ENCODE measurements at places on chromosomes 11 and 22.

GRCh38 chr11:120912504-120912903, 111.4 kb upstream of the TBCEL start:
- no peak for DNase-seq

DNA sequence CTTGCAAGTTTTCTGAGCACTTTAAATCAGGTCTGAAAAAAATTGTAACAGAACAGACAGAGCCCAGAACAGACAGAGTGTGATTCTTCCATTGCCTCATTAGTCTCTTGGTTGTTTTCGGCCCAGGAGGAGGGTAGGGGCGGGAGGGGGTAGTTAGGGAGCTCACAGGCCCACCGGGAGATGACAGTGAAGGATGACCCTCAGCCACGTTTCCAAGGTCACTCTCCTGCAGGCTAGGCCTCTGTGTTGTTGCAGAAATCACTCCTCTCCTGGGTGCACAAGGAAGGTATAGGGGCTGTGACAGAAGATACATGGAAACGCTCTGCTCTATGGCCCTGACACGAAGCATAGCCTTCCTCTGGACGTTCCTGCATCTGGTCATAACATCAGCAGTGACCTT, 69.3 kb downstream of the ABTB2 start:
- no peak for DNase-seq

DNA sequence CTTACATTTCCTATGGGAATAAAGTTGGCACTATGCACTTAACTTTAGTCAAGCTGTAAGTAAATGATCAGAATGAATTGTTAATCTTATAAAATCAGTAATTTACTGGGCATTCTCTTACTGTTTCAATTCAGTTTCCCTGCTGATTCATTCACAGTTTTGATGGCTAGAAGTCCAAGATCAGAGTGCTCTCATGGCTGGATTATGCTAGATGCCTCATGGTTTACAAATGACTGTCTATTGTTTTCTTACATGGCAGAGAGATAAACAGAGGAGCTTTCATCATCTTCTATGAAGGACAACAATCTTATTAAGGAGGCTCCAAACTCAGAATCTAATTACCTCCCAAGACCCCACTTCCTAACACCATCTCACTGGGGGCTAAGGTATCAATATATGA, 135.1 kb upstream of the CARD18 start:
- DNase-seq, result no peak

- DNase-seq, result no peak
These were observed 11.0 kb upstream of the PTPRJ start for GRCh38 chr11:47969401-47969800.

DNA sequence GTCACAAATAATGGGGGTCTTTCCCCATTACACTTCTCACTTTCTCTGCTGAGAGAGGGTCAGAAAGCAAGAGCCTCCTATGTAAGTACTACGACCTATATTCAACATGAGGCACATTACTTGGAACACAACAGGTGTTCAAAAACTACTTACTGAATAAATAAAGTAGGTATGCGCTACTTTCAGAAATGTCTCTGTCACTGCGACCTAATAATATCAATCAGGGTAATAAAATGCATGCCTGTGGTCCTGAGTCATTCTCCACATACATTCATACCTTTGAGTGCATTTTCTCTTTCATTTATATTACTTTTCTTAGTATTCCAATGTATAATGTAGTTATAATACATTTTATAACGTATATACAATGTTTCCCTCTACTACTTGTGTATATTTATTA, 838.9 kb downstream of the DLG2 start:
- no peak for DNase-seq

DNA sequence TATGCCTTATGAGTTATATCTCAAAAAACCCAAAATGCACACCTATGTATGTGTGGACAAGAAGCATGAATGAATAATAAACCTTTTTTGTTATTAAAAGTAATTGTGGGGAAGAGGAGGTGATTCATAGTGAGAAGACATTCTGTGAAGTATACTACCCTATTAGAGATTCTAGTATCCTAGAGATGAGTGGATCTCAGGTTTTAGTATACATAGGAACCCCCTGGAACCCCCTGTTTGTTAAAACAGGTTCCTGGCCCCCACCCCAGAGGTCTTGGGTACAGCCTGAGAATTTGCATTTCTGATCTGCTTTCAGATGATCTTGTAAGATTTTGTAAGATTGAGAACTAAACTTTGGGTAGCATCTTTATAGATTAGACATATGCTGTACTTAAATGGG, 17.5 kb downstream of the NUCB2 start:
- DNase-seq, result no peak

- no peak for DNase-seq
These were observed 24.5 kb downstream of the DIXDC1 start for GRCh38 chr11:111961389-111962300.

GRCh38 chr11:12915093-12915492, 94.0 kb upstream of the RASSF10 start:
- DNase-seq, result no peak

DNA sequence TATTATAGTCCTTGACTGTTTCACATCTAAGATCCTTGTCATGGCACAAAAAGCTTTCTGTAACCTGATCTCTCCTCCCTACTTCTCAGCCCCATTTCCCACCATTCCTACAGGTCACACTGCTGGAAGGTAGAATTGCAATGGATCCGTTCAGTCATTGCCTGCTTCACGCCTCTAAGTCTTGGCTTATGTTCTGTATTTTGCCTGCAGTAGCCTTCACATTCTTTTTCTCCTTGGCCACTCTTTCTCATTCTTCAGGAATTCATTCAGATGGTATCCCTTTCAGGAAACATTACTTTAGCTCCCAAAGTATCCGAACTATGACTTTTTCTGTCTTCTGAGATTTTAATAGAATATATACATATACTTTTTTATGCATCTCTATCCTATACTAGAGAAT, 731.5 kb downstream of the NTM start:
- DNase-seq, result no peak

DNA sequence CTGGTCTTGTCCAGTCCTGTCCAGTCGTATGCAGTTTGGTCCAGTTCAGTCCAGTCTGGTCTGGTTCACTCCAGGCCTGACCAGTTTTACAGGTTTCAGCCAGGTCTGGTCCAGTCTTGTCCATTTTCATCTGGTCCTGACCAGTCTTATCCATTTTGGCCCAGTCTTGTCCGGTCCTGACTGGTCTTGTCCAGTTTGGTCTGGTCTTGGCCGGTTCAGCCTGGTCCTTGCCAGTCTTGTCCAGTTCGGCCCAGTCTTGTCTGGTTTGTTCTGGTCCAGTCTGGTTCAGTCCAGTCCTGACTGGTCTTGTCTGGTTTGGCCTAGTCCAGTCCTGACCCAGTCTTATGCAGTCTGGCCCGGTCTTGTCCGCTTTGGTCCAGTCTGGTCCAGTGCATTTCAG, 380.2 kb downstream of the OR4C45 start:
- no peak for DNase-seq

- no peak for DNase-seq
These were observed 24.2 kb downstream of the MED15 start for GRCh38 chr22:20531404-20532201.

GRCh38 chr11:125112208-125112604, 780 bp upstream of the TMEM218 start:
- DNase-seq, result no peak

DNA sequence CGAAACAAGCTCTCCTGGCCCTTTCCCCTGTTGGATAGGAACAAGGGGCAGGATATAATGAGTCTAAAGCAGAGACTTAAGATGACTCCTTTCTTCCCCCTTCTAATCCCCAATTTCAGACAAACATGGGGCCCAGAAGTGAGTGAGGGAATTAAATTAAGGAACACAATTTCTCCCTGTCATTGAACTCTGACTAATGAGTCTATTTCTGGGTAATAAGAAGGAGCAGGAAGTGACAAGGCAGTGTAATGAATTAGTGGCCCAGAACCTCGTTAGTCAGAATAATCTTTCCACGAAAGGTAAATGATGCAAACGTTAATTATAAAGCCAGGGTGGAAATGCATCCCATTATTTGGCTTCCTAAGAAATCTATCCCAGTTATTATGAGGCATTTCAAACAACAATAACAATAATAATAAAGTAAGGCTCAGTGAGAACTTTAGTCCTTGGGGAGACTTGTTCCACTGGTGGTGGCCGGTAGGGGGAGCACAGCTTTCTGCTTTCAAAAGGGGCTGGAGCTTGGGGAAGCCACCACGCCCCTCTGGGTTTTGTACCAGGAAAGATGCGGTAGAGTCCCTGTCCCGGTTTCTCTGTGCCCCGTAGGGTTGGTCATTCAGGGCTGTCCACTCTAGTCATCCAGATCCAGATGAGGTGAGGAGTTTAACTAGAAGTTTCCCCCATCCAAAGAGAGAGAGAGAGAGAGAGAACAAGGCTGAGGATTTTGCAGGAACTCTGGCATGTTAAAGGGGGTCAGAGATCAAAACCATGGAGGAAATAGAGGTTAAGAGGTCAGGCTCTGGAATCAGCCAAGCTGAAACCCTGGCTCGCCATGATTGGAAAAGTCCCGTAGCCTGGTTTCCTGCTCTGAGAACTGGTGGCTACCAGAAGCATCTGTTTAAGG, 298.3 kb downstream of the NTM start:
- DNase-seq, result no peak

GRCh38 chr22:49736538-49736937, 91.1 kb downstream of the BRD1 start:
- DNase-seq, result no peak

Data from SIG-M5 (cell line).